ENCODE measurements at places on chromosomes 5 and 9.

GRCh38 chr5:39459071-39459470, 34.3 kb upstream of the DAB2 start:
- no peak for DNase-seq

- no peak for DNase-seq
These were observed 153.5 kb upstream of the TRPC7 start for GRCh38 chr5:136518814-136519213.

DNA sequence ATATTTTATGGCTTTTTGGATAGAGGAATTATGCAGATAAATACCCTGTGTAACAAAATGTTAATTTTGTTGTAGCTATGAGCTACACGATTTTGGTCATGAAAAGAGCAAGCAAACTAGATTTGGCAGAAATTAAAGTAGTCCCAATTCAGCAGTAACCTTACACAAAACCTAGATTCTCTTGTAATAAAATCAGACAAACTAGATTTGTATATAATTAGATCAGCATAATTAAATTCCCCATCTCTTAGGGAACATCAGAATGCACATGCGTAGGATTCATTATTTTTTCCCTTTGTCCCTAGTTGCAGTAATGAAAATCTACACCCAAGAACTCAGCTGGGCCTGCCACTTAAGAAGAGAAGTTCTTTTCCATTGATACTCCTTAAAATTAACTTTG, 1879.2 kb upstream of the CDH9 start:
- DNase-seq: no peak

DNA sequence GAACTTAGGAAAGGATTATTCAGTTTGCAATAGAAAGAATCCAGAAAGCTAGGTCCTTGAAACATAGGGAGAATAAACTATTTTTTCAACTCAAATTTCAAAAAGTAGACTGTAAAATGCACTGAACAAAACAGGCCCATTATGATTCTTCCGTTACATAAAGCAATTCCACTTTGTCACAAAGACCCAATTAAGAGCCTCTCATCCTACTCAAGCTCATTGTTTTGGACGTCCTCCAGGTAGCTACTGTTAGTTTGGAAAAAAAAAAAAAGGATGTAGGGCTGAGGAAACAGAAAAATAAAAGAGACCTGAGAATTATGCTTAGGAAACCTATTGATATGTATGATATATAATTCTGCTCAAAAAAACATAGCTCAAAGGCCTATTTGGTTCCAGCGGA, 74.0 kb downstream of the DIRAS2 start:
- DNase-seq: no peak

DNA sequence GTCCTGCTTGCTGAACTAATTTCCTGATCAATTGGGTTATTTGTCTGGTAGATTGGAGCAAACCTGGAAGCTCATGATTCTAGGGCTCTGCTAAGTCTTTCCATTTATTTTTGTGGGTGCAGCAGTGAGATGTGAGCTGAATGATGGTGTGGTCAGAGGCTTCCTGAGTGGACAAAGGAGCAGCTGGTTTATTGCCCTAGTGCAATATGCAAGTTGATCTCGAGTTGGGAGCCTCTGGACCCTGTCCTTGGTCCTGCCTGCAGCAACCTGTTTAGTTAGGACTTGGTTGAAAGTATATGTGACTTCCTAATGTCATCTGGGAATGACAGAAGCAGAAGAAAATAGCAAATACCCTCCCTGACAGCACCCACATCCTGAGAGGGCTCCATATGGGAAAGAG, 4.2 kb upstream of the UNC5A start:
- DNase-seq: no peak

DNA sequence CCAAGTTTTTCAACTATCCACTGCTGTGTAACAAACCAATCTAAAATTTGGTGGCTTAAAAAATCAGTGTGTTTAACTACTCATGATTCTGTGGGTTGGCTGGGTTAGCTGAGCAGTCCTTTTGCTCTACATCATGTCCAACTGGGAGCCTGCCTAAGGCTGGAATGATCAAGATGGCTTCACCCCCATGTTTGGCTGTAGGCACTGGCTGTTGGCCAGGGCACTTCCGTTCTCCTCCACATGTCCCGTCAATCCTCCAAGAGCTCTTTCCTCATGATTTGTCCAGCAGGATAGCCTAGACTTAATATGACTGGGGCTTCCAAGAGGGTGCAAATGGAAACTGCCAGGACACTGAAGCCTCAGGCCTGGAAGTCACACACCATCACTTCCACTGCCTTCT, 17.0 kb upstream of the TSSK1B start:
- no peak for DNase-seq

DNA sequence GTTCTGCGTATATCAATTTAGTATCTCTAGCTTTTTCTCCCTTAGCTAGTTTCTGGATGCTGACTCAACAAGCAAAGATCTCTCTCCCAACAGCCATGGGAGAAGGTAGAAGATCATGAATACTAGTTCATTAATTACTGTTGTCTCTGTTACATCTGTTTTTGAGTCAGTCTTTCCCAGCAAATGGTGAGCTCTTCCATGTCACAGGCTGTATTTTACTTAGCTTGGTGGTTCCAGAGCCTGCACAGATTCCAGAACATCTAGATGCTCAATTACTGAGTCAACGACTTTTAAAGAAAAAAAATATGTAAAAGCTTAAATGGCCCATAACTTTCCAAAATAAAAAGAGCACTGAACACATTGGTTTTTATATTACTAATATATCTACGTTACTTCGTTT, 307.2 kb downstream of the NSG2 start:
- no peak for DNase-seq

- no peak for DNase-seq
These were observed 10.1 kb downstream of the GLIPR2 start for GRCh38 chr9:36146651-36147050.

- DNase-seq: no peak
These were observed 160.7 kb upstream of the ACOT12 start for GRCh38 chr5:81554647-81555046.

- no peak for DNase-seq
These were observed 374.6 kb downstream of the OSTF1 start for GRCh38 chr9:75462866-75463265.

DNA sequence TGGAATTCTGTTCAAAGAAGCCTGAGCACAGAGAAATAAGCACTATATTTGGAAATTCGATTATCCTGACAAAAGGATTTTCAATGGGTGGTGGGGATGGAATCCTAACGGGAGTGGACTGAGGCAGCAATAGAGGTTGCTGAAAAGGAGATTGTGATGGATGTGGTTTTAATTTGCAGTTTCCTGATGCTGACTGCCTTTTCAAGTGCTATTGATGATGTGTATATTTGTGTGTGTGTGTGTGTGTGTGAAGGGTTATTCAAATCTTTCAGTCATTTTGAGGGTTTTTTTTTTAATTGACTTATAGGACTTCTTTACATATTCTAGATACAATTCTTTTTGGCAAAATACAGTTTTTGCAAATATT, 614.5 kb downstream of the HINT1 start:
- DNase-seq: no peak

- DNase-seq: no peak
These were observed 1090.4 kb upstream of the CDH6 start for GRCh38 chr5:30103052-30103451.

- DNase-seq: no peak
These were observed 57.3 kb downstream of the ARSB start for GRCh38 chr5:78927657-78928282.

DNA sequence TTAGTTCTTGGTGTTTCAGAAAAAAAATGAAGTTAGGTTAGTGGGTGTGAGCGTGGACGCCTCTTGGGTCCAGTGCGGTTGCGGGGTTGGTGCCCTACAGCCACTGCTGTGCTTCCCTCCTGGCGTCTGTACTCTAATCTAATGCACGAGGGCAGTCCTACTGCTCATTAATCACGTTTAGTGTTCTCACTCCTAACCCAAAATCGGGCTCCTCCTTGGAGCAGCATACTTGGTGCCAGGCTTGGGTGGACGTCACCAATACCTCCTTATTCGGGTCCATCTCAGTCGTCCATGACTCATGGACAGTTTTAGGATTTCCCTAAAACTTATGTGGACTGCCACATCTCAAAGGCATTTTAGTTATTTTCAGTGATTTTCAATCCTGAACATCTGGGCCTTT, 41.6 kb downstream of the TRIO start:
- no peak for DNase-seq

GRCh38 chr9:21029661-21030060, 1.8 kb downstream of the HACD4 start:
- DNase-seq: no peak

GRCh38 chr9:135968083-135968476, 6.9 kb upstream of the UBAC1 start:
- no peak for DNase-seq

GRCh38 chr9:90064248-90064647, 459.4 kb downstream of the GADD45G start:
- DNase-seq: no peak

DNA sequence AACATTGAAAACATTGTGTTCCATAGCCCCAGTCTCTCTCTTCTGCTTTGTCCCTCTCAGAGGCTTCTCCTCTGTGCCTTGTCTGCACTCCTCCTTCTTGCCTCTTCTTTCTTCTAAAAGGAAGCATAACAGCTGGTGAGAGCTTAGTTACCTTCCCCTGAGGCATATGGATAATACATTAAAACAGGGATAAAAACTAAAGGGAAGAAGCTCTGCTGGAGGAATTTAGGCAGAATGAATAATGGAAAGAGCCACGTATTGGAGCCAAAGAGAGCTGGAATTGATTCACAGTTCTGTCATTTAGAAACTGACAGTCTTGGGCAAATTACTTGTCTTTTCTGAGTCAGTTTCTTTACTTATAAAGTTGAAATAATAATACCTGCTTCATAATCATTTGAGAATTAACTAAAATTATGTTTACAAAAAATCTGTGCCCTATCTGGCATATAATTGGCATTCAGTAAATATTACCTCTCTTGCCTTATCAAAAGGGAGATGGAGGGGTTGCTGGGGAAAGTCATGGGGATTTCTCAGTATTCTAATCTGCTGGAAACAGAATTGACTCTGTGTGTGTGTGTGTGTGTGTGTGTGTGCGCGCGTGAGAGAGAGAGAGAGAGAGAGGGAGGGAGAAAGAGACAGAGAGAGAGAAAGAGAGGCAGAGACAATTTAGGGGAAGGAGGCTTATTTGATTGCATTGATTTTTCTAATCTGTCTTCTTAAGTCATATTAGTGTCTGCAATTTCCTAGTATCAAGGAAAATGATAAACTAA, 20.2 kb downstream of the ZNF474 start:
- DNase-seq: no peak

GRCh38 chr9:124228516-124228915, 29.2 kb upstream of the NEK6 start:
- no peak for DNase-seq

DNA sequence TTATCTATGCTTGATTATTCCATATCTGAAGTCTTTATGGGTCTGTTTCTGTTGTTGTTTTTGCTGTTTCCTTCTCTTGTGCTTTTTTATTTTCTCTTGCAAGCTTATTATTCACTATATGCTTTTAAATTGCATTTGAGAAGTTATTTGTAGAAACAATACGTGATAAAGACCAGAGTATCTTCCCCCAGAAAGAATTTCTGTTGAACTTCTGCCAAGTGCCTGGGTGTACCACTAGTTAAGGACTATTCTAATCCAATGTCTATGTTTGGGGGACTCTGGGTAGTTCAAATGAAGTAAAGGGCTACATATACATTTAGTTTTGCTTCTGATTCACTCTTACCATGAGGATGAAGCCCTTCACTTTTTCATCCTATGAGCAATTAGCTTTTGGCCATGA, 54.3 kb downstream of the SLF1 start:
- no peak for DNase-seq

DNA sequence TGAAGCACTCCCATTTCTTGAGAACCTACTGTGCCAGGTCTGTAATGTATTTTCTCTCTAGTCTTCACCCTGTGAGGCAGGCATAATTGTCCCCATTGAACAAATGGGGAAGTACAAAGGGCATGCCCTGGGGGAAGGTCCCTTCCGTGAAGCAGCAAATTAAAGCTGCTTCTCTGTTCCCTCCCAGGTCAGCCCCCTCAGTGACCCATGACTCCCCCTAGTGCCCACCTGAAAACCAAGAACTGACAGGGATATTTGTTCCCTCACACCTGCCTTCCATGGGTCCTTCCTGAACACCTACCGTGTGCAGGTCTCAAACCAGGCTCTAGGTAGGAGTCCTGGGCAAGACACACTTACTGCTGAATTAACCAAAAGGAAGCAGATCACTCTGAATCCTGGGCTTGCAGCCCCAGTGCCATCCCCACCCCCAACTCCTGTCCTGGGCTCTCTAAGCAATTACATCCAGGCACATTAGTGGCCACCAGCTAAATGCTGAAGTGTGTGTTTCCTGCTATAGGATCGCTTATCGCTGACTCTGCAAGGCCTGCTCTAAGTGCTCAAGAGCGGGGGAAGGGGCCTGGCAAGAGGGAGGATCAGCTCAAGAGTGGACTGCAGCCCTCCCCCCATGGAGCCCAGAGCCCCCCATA, 254.8 kb downstream of the CDK5RAP2 start:
- no peak for DNase-seq

- no peak for DNase-seq
These were observed 1.0 kb downstream of the CERT1 start for GRCh38 chr5:75510417-75510835.

DNA sequence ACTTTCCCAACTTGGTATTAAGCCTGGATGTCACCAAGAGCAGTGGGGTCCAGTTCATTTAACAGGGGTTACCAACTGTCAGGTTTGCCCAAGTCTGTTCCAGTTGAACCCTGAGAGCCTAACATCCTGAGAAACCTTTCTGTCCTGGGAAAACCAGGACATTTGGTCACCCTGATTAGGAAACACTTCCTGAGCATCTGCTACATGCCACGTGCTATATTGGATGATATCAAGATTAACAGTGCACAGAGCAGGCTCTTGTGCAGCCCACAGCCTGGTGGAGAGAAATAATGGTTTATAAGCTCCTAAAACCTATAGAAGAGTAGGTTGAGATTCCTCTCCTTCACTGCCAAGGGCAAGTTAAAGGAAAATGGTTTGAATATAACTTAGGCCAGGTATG, 102.9 kb upstream of the RAD23B start:
- no peak for DNase-seq

GRCh38 chr5:154677921-154678320, 77.3 kb upstream of the LARP1 start:
- DNase-seq: no peak

DNA sequence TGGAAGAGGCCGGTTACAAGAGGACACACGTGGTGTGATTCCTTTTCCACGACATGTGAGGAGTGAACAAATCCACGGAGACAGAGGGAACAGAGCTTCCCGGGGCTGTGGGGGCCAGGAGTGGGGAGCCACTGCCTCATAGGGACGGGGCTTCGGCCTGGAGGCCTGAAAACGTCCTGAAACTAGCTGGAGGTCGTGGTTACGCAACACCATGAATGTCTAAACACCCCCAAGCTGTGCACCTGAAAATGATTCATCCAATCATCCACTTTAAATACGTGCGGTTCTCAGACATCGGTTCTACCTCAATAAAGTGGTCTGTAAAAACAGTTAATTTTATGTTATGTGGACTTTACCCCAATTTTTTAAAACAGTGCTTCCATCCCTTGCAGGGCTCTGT, 65.3 kb upstream of the PPP1R26 start:
- DNase-seq: no peak

DNA sequence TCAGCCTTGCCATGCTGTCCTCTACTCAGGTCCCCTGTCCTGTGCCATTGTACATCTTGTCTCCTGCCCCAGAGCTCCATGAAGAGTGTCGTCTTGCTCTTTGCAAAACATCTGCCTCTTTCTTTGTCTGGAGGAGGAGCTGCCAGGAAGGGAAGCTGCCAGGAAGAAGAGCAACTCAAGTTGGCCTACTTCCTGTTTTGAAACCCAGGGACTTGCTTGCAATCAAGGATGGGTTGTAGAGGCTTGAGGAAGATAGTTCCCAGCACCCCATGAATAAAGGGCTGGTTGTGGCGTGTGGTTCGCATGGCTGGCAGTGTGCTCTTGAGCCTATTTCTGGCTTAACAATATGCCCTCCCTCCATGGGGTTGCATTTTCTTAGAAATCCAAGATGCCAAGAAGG, 53.0 kb upstream of the CPEB4 start:
- DNase-seq: no peak
